ENCODE measurements at places on chromosomes 3 and 15.

GRCh38 chr3:171753025-171753472 lies 57.2 kb downstream of the PLD1 start:
- DNase-seq: no peak

DNA sequence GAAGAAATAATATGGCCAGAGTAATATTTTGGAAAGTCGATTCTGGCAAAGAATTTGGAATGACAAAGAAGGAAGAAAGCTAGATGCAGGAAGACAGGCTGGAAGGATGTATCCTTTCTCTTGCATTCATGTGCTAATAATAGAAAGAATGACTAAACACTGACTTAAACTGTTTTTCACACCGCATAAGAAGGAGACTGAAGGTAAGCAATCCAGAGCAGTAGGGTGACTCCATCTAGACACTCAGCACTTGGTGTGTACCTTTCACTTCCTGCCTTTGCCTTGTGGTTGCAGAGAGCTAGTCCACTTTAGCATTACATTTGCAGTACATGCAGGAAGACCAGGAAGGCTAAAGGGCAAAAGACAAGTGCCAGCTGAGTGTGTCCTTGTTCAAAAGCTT lies 234.6 kb downstream of the RBMS3 start:
- DNase-seq: no peak

DNA sequence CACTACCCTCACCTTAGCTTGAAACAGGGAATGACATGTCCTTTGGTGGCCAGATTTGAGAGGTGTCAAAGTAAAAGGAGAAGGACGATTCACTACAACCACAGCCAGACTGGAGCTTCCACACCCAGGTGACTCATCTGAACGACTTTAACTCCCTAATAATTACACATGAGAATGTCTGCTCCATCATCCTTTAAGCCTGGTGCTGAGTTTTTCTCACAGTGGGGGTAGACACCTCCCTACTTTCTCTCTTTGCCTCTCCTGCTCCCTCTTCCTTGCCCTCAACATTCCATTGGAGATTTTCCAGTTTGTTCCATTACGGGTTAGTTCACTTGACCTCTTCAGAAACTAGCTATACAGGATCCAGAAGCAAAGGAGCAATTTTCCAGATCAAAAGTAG lies 154.3 kb upstream of the BHLHE40 start:
- DNase-seq: no peak

DNA sequence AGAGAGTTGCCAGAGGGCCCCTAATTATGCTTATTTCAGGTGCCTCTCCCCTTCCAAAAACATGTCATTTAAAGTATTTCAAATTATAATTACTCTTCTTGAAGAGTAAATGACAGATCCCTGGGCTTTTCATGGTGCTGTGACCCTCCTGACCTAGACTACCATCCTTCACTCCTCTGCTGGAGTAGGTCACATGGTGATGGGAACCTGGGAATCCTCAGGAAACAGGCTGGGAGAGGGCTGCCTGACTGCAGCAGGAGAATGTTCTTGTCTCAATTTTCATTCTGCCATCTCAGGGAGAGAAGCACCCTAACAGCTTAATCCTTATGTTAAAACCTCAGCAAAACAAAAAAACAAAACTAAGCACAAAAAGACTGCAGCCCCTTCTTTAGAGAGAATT lies 24.6 kb downstream of the PGBD4 start:
- DNase-seq: no peak

- DNase-seq: no peak
Observed at GRCh38 chr3:156553705-156554356, 1.1 kb downstream of the SSR3 start.
